CD4-positive, alpha-beta T cell treated with Interleukin-17A for 1 hour (primary cell): ENCODE measurements at places on chromosomes 13 and 19.

GRCh38 chr13:95862408-95862807, 185.5 kb downstream of the DNAJC3 start:
- DNase-seq, result no peak

GRCh38 chr19:19444681-19445155, 39.2 kb downstream of the GATAD2A start:
- DNase-seq, result peak; percentile 40

DNA sequence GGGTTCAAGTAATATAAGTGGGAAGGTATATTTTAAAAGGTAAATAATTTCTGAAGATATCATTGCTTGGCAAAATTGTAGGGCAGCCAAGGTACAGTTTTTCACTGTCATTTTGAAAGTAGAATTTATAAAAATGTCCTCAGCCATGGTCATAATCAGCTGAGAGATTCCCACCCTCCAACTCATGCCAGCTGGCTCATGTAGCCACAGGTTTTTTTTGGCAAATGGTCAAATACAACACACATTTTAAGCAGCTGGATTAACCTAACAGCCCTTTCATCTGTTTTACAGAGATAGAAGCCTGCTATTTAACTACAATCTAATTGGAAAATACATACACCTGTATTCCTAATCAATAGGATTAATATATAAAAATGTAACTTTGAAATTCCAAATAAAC, 619.2 kb upstream of the SGCG start:
- no peak for DNase-seq

- DNase-seq, result no peak
Observed at GRCh38 chr13:113137691-113138298, 15.2 kb downstream of the F10 start.

GRCh38 chr19:772730-773436, 22.0 kb downstream of the MISP start:
- no peak for DNase-seq

DNA sequence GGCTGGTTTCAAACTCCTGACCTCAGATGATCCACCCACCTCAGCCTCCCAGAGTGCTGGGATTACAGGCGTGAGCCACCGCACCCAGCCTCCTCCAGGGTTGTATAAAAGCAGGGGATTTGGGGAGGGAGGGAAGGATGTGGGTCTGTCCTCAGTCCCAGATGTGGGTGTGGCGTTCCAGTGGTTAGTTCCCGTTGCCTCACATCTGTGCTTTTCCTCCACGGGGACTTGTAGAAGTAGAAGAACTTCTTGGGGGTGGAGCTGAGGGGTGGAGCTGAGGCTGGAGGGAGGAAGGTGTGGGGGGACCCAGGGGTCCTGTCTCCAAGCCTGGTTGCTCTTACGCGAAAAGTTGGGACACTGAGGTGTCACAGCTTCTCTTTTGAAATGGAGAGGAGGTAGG, 514 bp upstream of the MCEMP1 start:
- DNase-seq, result no peak

- no peak for DNase-seq
Observed at GRCh38 chr13:90534617-90535370, 812.7 kb upstream of the MIR17HG start.

DNA sequence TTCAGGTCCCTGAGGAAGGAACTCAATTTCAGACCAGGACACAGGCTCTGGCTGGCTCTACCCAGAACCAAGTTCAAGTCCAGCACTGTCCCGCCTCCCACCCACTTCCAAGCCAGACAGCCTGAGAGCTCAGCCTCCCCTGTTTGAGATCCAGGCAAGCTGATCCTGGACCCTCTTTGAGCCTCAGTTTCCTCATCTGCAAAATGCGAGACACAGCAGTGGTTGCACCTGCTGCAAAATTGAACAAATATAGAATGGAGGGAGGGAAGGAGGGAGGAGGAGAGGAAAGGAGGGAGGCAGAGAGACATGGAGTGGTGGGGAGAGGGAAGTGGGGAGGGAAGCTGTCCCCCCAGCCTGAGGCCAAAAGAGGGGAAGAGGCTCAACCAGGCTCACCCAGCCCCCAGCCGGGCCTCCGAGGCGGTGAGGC, 751 bp downstream of the TMEM221 start:
- DNase-seq, result no peak

DNA sequence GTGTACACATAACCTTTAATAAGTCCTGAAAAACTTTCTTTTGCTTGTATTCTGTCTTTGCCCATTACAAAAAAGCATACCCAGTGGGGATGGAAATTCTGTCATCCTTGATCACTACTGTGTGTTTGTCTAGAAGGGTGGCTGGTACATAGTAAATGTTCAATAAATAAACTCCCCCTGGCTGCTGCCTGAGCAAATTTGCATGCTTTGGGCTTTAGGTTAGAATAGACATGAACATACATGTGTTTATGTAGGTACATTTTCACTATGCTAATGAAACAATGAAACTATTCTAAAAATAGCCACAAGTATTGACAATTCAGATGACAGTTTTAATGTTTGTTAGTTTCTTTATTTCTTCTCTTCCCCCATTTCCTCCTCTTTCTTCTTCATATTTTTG, 36.1 kb downstream of the TNFSF13B start:
- DNase-seq, result no peak

GRCh38 chr19:10872546-10873107, 1.3 kb downstream of the CARM1 start:
- DNase-seq, result no peak

GRCh38 chr13:97429681-97430081, 4.3 kb upstream of the RAP2A start:
- no peak for DNase-seq

GRCh38 chr13:81927347-81927746, 1586.4 kb upstream of the SPRY2 start:
- DNase-seq, result no peak

GRCh38 chr19:8569066-8569771, 8.0 kb downstream of the MYO1F start:
- DNase-seq, result peak; percentile 85

- no peak for DNase-seq
Observed at GRCh38 chr13:44431150-44431549, 57.5 kb downstream of the SERP2 start.

DNA sequence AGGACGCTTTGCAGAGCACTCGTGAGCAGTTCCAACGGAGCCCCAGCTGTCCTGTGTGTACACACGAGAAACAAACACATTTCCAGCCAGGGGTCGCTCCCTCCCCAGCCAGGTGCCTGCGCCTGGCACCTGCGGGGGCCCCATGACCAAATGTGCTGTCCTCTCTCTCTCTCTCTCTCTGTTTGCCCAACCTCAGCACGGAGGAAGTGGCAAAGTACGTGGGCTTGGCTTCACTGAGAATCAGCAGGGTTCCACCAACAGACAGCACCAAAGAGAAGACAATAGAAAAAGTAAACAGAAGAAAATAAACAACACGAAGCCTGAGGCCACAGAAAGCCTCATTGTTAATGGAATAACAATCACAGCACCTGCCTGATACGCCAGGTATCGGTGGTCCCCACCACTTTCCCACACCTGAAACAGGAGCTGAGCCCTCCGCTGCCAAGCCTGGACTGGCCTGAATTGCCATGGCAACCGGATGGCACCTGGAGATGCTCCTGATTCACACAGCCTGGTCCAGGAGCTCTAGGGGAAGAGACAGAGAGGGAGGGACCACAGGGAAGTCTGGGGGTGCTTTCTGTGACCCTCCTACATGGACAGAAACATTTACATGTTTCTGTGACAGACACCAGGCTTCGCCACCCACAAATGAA, 103.9 kb upstream of the CACNA1A start:
- no peak for DNase-seq
